ENCODE measurements at places on chromosomes 12 and 14. TPM values are rescaled to one million over a fixed set of nuclear protein-coding genes. Genes with fewer than 3 reads are reported as not detected.

- DNase-seq = no peak
These were observed 10.3 kb upstream of the KRT2 start for GRCh38 chr12:52662093-52662917.

- no peak for DNase-seq
These were observed 27.8 kb downstream of the HSPB8 start for GRCh38 chr12:119206348-119207062.

- no peak for DNase-seq
These were observed 107.2 kb upstream of the VASH1 start for GRCh38 chr14:76653875-76654572.

CLEC4C gene
- polyA plus RNA-seq = 0.32 TPM

DAO gene
- not detected for polyA plus RNA-seq

VRTN gene
- not detected for polyA plus RNA-seq
